Activated naive CD4-positive, alpha-beta T cell treated with anti-CD3 and anti-CD28 coated beads for 36 hours (primary cell): ENCODE measurements at places on chromosomes 5 and 9.

- peak; percentile 90 for DNase-seq
Observed at GRCh38 chr9:98101868-98102273, 17.2 kb downstream of the TRIM14 start.

DNA sequence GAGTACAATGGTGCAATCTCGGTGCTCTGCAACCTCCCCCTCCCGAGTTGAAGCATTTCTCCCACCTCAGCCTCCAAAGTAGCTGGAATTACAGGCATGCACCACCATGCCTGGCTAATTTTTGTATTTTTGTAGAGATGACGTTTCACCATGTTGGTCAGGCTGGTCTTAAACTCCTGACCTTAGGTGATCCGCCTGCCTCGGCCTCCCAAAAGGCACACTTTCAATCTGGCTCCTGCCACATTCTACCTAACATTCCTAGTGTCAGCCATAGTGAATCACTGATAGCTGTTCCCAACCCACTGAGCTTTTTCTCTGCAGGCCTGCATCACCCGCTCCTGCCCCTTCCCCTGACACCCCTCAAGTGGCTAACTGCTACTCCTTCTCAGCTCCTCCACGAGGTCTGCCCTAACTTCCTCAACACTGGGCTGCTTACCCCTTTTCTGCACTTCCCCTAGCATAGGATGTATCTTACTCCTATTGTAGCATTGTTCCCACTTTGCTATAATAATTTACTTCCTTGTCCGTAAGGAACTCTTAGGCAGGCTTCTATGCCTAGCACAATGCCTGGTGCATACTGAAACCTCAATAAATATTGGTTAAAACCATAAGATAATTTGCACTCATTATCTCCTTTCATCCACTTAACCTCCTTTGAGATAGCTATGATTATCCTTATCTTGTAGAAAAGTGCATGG lies 42.0 kb upstream of the LIFR start:
- no peak for DNase-seq

- DNase-seq: no peak
Observed at GRCh38 chr5:118553662-118554061, 434.7 kb downstream of the DTWD2 start.

DNA sequence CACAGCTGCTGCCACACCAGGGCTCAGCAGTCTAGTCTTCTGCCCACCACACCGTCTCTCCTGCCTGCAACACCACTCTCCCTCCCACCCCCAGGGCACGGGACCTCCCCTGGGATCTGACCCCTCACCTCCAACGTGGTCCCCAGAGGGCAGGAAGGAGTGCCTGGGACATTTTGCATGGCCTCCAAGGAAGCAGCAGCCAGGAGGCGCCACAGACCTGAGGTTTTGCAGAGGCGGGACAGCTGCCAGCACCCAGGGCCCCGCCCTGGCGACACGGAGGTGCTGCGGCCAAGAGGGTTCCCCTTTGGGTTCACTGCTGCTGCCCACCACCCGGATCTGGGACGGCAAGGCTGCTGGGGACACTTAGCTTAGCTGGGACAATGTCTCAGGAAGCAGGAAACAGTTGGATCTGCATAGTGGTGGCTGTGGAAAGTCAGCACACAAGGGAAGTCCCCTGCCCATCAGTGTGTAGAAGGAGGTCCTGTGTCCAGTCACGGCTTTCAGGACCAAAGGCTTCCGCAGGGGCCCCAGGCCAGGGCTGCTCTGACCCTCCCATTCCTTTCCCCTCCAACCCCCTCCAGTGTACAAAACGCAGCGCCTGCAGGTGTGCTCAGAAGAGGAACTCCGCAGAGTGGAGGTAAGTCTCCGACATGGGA lies 13.8 kb downstream of the PROP1 start:
- DNase-seq: peak; percentile 63

GRCh38 chr5:38540314-38540713 lies 16.1 kb downstream of the LIFR start:
- no peak for DNase-seq

GRCh38 chr9:120971938-120972337 lies 45.3 kb upstream of the TRAF1 start:
- DNase-seq: peak; percentile 10

GRCh38 chr5:93620487-93621326 lies 37.7 kb downstream of the NR2F1 start:
- DNase-seq: peak; percentile 64

DNA sequence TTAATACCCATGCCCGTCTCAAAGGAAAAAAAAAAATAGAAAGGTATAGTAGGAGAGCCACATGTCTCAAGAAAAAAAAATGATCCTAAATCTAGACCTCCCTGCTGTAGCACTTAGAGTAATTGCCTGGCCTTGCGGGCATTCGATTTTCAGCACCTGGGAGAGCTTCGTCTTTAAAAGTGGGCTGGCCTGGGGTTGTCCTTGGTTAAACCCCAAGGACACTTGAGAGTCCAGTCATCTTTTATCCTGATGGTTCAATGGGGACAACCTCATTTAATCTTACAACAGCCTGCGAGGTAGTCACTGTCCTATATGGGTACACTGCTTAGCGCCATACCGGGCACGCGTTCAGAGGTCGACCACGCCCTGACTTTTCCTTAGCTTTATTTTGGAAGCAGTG lies 60.1 kb downstream of the MAT2B start:
- no peak for DNase-seq

GRCh38 chr5:109412981-109413402 lies 3.2 kb upstream of the PJA2 start:
- DNase-seq: no peak

GRCh38 chr9:73451003-73451402 lies 299.3 kb downstream of the ANXA1 start:
- DNase-seq: no peak

DNA sequence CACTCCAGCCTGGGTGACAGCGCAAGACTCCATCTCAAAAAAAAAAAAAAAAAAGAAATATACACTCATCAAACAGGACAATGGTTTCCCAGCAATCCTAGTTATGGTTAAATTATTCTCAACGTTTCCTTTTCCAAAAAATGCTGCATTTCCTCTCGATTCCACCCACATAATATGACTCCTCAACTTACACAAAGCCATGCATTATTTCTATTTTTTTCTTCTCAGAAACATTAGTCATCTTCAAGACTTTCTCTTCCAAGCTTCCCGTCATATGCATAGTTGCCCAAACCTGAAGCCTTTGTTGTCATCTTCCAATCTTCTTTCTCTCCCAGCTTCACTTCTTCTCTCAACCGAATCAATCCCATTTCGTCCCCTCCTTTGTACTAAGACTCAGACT lies 61.4 kb upstream of the RANBP6 start:
- no peak for DNase-seq
